ENCODE measurements at places on chromosomes 12 and 14.

DNA sequence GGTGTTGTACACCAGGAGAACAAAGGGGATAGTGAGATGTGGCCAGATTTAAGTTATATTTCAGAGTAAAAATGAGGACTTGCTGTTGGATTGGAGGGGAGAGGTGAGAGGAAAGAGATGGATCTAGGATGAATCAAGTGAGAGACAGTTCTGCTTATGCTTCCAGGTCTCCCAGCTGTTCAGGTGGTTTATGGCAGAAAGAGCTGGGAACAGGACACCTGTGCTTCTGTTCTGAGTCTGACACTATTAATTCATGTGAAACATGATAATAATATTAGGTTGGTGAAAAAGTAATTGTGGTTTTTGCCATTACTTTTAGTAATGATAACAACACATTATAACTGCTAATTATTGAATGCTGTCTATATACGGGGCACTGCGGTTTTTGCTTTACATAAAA lies 55.7 kb downstream of the SLC15A5 start:
- DNase-seq: no peak

DNA sequence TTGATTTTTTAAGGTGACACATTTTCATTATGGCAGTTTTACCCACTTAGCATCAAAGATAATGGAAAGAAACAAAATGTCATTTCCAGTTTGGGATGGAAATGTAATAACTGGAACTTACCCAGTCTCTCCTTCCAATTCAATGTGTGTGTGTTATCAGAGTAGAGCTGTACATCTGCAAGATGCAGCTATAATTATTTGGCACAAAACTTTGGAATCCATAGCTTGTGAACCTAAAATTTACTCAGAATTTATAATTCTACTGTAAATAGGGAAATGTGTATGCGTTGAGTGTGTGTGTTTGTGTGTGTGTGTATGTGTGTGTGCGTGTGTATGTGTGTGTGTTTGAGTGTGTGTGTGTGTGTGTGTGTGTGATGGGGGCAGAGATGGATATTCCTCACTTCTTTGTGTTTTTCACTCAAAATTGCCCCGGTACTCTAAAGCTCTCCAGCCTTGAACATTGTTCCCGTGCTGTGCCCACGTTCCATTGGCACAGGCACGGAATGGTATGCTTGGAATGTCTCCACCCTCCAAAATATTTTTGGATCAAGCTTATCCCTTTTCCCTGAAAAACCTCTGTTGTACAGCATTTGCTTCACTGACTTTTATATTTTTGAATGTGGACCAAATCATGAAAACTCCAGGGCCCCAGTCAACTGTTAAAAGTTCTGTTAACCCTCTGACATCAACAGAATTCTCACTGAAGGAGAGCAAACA lies 150.2 kb upstream of the BMP4 start:
- no peak for DNase-seq

DNA sequence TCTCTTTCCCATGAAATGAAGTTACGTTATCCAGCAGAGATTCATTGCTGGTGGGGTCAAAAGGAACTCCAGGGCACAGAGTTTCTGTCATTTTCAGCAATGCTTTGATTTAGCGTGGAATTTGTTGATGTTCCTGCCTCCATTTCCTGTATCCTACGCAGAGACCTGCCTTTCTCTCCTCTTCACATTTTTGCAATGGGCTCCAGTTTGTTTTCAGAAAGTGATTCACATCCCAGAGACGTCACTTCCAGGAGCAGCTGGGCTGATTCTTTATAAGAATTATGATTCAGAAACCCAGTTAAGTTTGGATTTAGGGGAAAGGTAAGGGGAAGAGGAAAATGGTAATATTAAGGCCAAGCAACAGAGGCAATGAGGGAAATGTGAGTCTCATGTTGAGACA lies 11.6 kb downstream of the RNASE10 start:
- no peak for DNase-seq

- no peak for DNase-seq
Measured at GRCh38 chr12:84508851-84509260, 403.7 kb downstream of the SLC6A15 start.

DNA sequence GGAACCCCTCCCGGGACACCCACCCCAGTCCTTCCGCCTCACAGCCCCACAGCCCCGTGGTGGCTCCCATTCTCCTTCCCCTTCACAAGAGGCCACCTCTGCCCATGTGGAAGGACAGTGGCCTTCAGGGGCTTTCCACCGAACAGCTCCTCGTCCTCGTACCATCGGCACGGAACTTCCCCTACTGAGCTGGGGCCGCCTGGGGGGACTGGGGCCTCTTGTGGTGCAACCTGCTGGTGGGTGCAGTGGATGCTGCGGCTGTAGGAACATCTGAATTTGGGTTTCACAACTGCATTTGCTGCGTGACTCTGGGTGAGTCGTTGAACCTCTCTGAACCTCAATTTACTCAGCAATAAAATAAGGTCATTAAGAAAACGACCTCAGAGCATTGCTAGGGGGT lies 50.9 kb downstream of the RFLNA start:
- no peak for DNase-seq

- DNase-seq: peak; percentile 71
Measured at GRCh38 chr14:50830932-50831725, at the start of gene NIN. Gene NIN (minus strand): TSS chr14:50831162. CDS start chr14:50822056, 9,106 bp downstream.

- no peak for DNase-seq
Measured at GRCh38 chr14:58540749-58541632, 96.8 kb upstream of the DACT1 start.
